Foreskin melanocyte (primary cell): ENCODE measurements at places on chromosomes 16 and 17.

DNA sequence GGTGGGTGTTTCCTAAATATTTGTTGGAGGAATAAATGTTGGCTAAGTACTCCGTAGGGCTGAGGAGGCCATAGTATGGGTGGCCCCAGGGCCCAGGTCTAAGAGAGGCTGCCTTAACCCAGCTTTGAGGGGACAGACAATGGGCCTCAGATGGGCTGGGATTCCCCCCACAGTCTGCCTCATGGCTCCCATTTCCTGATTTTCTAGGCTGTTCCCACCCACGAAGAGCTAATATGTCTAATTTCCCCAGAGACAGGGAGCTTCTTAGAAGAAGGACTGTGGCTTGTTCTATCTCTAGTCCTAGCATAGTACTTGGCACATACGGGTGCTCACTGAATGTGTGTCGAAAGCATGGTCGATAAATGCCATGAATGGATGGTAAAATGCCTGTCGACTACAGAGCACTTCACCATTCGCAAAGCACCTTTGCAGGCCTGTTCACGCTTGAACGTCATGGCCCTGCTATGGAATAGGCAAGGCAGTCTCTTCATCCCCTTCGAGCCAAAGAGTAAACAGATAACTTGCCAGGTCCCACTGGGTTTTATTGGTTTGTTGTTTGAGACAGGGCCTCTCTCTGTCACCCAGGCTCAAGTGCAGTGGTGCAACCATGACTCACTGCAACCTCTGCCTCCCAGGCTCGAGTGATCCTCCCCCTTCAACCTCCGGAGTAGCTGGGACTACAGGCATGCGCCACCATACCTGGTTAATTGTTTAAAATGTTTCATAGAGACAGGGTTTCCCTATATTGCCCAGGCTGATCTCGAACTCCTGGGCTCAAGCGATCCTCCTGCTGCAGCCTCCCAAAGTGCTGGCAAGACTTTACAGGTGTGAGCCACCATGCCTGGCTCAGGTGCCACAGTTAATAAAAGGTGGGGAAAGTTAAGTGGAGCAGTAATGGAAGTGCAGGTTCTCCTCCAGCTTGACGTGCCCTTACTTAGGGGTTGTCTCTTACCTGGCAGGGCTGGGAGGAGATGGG is 9.7 kb downstream of the CHAD start:
- no peak for DNase-seq

- DNase-seq: peak; percentile 57
Measured at GRCh38 chr17:68200689-68201417, 47.0 kb upstream of the AMZ2 start.

DNA sequence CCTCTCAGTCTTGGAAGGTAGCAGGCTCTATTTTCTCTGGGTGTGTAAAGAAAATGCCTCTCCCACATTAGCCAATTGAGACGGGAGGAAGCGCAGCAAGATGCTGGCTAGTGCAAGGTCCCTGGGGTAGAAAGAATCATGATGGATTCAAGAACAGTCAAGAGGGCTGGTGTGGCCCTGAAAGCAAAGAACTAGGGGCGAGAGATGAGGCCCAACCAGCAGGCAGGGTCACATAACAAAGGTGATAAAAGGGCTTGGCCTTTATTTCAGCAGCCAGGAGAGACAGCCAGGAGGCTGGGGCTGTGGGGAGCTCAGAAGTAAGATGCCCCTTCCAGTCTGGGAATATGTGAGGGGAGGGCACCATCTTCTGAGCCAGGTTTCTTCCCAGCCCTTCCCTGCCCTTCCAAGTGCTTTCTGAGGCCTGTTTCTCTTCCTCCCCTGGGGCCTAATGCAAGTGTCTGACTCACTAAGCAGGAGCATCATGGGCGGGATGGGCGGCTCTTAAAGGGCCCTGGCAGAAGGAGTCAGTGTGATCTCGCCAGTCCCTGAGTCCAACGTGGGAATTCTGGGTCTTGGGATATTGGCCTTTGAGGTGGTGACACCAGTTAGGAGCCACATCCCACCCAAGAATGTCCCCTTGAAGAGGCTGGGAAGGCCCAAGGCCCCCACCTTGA is 3.9 kb upstream of the NLRC5 start:
- DNase-seq: peak; percentile 69

DNA sequence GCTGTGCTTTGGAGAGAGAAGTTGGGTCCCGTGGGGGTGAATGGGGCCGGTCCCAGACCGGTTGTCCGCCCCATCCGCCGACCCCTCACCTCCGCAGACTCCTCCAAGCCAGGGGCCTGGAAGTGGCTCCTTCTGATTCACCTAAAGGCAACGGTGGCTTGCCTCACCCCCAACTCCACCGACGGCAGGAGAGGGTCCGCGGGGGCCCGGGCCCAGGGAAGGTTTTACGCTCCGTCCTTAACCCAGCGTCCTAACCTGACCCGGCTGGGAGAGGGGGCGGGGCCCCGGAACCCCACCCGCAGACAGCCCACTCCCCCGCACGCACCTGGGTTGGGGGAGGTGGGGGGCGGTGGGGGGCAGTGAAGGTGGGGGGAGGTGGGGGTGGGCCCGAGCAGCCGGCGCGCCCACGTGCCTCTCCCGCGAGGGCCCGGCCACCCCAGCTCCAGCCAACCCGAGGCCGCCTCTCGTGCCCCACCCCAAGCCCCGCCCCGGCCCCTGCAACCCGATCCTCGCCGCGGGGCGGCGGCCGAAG is 12.7 kb upstream of the CD300A start:
- no peak for DNase-seq

GRCh38 chr16:80051040-80051439 is 450.5 kb upstream of the MAF start:
- no peak for DNase-seq

GRCh38 chr16:84979516-84979915 is 31.8 kb downstream of the ZDHHC7 start:
- DNase-seq: no peak

DNA sequence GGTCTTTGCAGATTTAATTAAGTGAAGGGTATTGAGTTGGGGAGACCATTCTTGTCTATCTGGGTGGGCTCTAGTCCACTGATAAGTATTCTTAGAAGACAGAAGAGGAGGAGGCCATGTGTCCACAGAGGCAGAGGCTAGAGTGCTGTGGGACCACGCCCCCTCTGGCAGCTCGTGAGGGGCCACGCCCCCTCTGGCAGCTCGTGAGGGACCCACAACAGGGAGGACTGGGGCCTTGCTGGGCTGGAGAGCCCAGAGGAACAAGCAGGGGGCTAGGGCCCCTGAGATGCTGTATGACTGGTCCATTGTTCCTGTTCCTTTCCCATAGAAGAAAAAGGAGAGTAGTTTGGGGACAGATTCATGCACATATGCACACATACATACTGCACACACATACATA is 106.8 kb downstream of the METRNL start:
- DNase-seq: no peak

DNA sequence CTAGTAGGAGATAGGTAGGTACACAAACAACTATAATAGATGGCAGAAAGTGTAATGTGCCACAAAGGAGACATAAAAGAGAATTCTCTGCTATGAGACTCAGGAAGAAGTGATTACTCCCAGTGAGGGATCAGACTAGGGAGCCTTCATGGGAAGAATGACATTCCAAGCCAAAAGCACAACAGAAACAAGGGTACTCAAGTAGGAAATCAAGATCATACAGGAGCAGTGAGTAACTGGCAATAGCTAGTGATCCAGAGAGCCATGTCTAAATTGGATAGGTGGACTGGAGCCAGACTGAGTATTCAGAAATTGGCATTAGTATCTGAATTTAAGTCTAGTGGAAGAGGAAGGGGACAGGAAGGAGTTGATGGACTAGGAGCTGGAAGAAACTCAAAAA is 10.7 kb downstream of the RFFL start:
- DNase-seq: no peak

- DNase-seq: no peak
Measured at GRCh38 chr17:77645072-77646045, 313.1 kb upstream of the TNRC6C start.

DNA sequence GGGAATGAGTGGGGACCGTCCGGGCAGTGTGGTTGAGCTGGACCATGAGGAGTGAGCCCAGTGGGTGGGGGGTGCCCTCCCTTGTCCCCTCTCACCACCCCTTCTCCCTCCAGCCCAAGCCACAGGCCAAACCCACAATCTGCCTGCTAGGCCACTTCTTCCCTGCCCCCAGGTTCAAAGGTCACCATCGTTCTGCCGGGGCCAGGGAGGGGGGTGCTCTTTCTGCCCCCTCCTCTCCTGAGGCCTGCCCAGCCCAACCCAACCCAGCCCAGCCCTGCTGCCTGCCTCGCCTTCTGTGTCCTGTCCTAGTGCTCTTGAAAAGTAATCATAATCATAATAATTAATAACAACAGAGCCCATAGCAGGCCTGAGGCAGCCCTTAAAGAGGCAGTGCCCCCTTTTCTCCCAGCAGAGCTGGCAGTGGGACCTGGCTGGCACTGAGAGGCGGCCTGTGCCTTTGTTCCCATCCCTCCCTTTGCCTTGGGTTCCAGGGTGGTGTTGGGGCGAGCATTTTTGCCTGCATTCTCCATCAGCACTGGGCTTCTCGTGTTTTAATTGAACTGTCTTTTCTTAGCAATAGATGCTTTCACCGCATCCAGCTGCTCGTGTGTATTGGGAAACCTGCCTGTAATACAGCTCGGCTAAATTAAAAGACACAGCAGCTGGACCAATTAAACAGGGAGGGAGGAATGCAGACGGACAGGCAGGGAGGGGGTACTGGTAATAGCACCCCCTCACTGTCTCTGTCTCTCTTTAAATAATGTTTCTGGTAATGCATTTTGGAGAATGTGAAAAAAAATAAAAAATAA is 46.8 kb downstream of the SREBF1 start:
- no peak for DNase-seq

- no peak for DNase-seq
Measured at GRCh38 chr17:65027305-65027704, 29.2 kb downstream of the GNA13 start.

- DNase-seq: no peak
Measured at GRCh38 chr17:80456465-80457235, 19.8 kb downstream of the NPTX1 start.

DNA sequence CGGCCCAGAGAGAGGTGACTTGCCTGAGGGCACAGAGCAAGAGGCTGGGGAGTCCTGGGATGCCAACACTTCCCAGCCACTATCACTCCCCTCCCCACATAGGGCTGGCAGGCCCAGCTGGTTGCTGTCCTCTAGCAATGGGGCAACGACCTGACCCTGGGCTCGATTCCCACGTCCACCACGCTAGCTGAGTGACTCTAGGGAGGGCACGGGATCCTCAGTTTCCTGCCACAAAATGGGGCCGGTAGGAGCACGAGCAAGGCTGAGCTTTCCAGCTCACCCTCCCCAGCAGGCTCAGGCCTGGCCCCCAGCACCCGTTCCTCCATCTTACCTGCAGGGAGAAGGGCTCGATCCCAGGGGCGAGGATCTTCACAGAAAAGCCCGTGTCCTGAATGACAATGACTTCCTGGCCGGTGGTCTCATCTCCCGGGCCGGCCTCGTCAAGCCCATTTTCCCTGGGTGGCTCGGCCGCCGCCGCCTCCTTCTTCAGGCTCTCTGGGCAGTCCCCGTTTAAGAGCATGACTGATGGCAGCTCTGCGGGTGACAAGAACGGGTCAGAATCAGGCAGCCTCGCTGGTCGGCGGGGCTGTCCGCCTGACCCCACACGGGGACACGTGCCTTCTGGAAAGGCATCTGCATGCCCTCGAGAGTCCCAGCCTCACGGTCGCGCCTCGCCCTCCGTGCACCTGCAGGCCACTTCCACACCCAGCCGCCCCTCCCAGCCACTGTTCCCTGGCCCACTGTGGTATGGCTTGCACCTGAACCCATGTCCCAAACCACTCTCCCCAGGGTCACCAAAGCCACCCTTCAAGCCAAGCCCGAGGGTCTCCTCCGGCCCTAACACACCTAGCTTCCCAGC is 7.3 kb downstream of the CLUH start:
- no peak for DNase-seq

GRCh38 chr16:78504401-78504851 is 405.0 kb downstream of the WWOX start:
- DNase-seq: no peak

- DNase-seq: no peak
Measured at GRCh38 chr17:4572131-4572530, 11.8 kb upstream of the GGT6 start.

DNA sequence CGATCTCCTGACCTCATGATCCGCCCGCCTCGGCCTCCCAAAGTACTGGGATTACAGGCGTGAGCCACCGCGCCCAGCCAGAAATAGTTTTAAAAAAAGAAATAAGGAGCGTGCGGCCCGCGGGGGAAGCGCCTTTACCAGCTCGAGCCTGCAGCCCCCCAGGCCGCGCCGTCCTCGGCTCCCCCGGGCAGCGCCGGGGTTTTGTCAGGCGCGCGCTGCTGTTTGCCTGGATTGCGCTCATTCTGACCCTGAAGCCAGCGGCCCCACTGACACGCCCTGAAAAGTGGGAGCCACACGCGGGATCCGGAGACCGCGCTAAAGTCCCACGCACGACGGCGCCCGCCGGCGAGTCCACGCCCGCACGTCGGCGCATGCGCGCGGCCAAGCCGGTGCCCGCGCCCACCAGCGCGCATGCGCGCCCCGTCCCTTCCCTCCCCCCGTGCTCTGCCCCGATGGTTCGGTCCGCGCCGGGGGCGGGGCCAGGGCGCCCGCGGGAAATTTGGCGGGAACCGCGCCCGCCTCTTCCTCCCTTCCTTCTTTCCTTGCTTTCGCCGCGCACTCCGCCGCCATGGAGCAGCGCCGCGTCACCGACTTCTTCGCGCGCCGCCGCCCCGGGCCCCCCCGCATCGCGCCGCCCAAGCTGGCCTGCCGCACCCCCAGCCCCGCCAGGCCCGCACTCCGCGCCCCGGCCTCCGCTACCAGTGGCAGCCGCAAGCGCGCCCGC is at the start of gene CDT1:
CDT1 (plus strand) TSS at position 526 of the 724 bp plus-strand sequence; CDS start at position 569, 43 bp downstream.
- peak; percentile 63 for DNase-seq

DNA sequence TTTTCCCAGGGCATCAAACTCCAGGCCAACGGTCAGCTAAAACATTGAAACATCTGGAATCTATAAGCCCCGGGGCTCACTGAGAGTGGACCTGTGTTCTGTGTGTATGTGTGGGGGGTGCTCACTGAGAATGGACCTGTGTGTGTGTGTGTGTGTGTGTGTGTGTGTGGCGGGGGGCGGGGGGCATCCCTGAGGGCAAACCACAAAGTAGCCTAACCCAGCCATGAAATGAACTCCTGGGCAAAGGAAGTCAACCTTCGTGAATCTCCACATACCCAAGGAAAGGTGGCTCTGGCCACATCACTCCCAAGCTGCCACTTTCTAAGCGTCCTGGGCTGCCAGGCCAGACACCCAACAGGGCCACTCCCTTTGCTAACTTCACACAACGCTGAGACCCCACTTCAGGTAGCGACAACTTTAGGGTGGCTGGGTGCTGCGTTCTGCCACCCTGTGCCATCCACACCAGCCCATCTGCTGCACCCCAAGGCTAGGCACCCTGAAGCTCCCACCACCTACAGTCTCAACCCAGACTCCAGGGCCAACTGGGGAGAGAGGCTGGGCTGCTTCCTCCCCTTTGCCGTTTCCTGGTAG is 1.6 kb downstream of the MAFG start:
- DNase-seq: no peak

DNA sequence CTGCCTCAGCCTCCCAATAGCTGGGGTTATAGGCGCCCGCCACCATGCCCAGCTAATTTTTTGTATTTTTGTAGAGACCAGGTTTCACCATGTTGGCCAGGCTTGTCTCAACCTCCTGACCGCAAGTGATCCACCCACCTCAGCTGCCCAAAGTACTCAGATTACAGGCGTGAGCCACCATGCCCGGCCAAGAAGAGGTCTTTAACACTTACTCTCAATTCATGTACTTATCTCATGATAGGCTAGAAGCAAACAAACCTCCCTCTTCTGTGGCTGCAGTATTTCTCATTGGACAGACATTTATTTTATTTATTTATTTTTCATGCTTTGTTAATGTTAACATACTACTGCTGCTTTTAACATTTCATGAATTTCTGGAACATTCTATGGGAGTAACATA is 7.0 kb upstream of the NT5C start:
- DNase-seq: no peak
